SK-N-SH (cell line): ENCODE measurements at places on chromosomes 11 and 22.

- no peak for DNase-seq
Measured at GRCh38 chr22:33787645-33788456, 132.4 kb downstream of the LARGE1 start.

- DNase-seq = no peak
Measured at GRCh38 chr11:122676638-122677037, 21.1 kb downstream of the UBASH3B start.

DNA sequence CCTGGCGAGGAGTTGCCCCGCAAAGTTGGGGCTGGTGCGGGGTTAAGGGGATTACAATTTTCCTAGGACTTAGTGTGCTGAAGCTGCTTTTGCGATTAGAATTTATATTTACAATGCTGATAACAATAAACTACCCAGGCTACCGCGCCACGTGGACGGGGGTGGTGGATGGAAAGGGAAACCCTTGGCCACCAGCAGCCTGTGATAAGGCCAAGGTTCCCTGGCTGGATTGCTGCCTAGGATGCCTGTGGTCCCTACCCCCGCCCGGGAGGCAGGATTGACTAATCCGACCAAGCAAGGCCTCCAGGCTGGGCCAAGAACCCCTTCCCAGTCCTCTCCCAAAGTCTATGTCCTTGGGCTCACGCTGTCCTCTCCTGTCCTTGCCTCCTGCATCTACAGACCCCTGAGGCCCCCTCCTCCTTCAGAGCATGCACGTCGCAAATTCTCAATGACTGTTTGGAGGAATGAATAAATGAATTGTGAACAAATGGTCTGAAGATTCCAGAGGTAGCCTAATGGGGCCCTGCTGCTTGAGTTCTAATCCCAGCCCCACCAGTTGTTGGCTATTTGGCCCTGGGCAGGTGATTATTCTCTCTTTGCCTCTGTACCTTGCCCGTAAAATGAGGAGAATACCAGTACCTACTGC lies 7.6 kb upstream of the CHKA start:
- peak; percentile 59 for DNase-seq

- DNase-seq = no peak
Measured at GRCh38 chr22:30572840-30573593, 1.4 kb downstream of the GAL3ST1 start.

DNA sequence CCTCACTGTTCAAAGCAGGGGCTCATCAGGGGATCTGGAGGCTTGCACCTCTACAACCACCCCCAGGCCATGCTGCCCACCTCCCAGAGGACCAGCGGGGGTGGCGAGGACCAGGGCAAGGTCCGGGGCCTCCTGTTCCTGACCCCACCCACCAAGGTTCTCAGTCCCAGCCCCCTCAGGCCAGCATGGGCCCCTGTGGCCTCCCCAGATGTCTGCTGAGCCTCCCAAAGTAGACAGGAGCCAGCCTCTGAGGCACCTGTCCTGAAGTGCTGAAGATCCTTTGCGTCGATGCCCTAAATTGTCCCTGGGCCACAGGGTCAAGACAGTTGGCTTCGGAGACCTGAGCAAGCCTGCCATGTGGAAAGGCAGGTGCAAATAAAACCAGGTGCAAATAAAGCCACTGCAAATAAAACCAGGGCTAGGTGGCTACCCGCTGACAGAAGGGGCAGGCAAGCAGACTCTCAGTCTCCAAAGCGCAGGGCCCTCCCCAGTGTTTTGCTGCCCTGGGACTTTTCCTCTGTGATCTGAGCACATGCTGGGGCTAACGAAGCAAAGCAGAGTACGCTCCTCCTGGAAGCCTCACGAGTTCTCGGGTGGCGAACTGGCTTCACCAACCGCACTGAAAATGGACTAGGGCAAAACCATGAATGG lies 22.4 kb upstream of the ARFGAP3 start:
- no peak for DNase-seq

DNA sequence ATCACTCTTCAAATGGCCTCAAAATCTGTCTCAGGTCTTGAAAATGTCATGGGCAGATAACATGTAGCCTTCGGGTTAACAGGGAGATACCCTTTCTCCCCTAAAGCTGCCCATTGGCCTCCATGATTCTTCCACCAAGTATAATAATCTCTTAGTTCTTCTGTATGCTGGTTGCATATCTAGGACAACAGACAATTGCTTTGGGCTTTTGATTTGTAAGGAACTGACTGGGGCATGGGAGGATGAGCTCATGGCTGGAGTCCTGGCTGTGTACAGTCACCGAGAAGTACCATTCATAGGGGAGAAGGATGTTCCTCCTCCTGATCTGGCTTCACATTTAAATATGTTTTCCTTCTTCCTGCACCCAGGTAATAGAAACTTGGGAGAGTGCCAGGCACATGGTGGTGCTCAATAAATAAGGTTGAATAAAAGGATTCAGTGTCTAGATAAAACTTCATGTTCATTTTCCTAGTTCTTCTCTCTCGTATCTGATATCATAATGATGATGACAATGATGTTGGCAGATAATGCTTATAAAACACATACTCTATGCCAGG lies 2.8 kb upstream of the AMPD3 start:
- no peak for DNase-seq

DNA sequence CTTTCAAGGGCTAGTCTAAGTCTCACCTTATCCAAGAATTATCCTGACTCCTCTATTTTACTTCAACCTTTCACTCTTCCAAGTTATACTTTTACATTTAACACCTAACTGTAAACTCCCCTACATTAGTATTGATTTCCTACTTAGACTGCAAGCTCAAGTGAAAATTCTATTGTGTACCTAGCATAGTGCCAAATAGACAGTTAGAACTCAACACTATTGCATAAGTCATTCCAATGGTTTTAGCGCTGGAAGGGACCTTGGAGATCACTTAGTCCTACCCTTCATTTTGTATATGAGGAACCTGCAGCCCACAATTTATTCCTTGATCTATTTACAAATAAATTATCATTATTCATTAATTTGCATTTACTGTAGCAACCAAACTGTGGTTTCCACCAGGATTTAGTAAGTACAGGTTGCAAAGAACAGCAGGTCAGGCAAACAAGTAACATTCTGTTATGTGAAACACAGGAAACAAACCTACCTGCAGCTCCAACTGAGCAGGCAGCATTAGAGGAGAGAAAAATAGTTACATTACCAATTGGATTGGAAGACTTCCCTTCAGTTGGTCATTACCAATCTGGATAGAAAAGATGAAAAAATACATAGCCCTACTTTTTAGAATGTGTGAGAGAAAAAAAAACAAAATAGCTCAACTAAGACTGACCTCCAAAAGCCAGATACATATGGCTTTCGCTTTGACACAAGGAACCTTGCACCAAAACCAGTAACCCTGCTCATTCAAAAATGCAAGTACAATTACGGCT lies 33.7 kb upstream of the NFRKB start:
- DNase-seq = no peak

GRCh38 chr11:2442589-2442988 lies 1.7 kb downstream of the TRPM5 start:
- DNase-seq = no peak

GRCh38 chr22:42648368-42649245 lies 585 bp downstream of the CYB5R3 start:
- DNase-seq = no peak

GRCh38 chr22:19174106-19175025 lies 4.2 kb downstream of the SLC25A1 start:
- no peak for DNase-seq

- no peak for DNase-seq
Measured at GRCh38 chr11:60396382-60396781, at the start of gene MS4A14. MS4A14 (plus strand) TSS chr11:60396459; CDS start chr11:60396579, 120 bp downstream.

DNA sequence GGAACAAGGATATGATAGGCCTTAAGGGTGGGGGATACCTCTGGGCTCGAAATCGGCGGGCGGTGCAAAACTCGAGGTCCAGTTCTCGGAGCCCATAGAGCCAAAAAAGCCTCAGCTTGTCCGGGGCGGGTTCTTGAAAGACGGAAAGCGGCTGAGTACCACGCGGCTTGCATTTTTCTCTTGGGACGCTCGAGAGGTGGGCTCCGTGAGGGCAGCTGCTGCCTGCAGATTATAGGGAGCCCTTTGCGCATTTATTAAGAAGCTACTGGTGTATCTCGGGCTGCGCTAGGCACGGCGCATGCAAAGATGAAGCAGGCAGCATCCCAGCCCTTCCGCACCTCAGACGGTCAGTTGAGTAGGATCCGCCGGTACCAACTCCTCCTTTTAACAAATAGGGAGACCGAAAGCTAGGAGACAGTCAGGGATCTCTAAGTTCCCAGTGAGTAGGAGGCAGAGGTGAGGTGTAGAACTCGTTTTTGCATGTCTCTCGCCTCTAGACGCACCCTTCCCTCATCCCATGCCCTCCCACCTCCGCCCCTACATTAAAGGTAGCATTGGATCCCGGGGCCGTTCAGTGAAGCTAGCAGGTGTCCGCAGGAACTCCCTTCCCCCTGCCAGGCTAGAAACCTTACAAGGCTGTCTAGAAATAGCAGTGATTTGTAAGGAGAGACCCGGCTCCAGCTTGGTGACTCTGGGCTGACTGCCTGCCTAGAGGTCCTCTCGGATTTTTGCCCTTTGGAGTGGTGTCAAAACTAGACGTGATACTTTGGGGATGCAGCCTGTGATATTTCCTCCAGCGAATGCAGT lies 768 bp downstream of the LDHA start:
- DNase-seq = peak; percentile 30

DNA sequence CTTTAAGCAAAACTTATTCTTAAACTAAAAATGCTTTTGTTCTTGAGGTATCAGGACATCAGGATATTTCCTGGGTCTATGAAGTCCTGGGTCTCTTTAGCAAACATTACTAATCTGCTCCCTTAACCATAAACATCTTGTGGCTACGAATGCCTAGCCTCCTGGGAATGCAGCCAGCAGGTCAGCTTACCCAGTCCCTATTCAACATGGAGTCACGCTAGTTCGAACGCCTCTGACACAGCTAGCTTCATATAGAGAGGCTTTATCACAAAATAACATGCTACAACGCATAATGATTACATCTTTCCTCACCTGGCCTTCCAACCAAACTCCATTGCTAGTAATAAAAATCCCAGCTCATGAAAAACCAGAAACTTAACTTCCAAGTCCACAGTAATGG lies 17.5 kb upstream of the FIBIN start:
- DNase-seq = no peak

- DNase-seq = no peak
Measured at GRCh38 chr11:110471371-110471770, 41.6 kb downstream of the FDX1 start.

- DNase-seq = no peak
Measured at GRCh38 chr11:19864141-19865140, 151.8 kb downstream of the NAV2 start.

- DNase-seq = peak; percentile 83
Measured at GRCh38 chr11:15073361-15074205, at the start of gene CALCB. CALCB (plus strand) TSS chr11:15073593; CDS start chr11:15074719, 1,126 bp downstream.

DNA sequence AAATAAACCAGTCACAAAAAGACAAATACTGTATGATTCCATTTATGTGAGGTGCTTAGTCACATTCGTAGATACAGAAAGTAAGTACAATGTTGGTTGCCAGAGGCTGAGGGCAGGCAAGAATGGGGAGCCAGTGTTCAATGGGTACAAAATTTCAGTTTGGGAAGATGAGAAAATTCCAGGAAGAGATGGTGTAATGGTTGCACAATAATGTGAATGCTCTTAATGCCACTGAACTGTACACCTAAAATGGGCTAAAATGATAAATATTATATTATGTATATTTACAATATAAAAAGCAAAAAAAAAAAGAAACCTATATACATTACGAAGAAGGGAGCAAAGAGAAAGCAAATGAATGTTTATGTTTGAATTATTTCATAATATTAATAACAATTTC lies 329.0 kb downstream of the C11orf87 start:
- DNase-seq = no peak

DNA sequence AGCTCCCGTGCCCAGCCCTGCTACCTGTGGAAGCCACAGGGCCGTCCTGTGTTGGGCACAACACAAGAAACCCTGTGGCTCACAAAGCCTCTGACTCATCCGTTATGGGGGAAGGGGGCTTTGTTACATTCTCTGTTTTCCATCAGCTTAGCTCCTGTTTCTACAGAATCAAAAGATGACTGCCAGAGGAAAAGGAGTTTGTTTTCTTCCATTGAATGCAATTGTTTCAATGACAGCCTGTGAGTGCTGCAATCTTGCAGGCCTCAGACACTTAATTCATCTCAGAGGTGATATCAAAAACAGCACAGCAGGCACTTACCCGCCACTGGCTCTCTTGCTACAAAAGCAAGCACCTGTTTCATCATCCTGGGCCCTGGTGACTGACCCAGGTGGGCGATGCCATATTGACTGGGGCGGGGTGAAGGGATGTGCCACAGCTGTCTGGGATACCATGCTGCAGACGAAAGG lies 194.3 kb downstream of the OPCML start:
- DNase-seq = no peak

DNA sequence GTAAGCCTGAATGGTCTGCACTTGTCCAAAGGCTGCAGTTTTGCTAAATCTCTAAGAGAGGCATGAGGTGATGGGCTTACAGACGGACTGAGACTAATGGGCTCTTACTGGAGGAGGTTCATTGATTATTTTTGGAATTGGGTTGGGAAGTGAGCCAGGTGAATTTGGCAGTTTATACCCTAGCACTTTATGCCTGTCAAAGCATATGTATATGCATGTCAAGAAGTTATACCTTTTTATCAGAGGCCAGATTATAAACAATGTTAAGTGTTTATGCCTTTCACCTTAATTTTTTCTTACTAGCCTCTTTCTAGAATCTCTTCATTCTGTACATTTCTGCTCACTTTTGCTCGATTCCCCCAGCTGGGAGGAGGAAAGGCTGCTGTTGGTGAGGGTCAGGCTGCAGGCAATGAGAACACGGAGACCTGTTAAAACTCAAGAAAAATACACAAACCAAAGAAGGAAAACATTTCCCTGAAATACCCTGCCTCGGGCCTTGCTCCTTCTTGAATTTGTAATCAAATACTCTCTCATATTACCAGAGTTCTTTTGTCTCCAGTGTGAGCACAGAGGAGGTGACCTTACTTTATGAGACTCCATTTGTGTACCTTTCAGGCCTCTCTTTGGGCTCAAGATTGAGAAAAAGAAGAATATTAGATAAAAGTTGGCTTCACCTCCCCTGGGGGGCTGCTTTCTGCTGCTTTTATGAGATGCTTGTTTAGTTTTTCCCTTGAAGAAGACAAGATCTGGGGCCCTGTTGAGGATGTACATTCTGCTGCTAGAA lies 19.6 kb downstream of the NAT10 start:
- no peak for DNase-seq

- no peak for DNase-seq
Measured at GRCh38 chr11:106496677-106497076, 419.2 kb downstream of the AASDHPPT start.

DNA sequence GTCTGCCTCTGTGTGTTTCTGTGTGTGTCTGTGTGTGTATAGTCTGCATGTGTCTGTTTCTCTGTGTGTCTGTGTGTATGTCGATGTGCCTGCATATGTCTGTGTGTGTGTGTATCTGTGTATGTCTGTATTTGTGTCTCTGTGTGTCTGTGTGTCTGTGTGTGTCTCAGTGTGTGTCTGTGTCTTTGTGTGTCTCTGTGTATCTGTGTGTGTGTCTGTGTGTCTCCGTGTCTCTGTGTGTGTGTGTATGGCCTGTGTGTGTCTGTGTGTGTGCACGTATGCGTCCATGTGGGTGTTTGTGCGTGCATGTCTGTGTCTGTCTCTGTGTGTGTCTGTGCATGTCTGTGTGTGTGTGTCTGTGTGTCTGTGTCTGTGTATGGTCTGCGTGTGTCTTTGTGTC lies 439 bp downstream of the SNX32 start:
- DNase-seq = no peak

- DNase-seq = no peak
Measured at GRCh38 chr11:77884186-77884828, 63.4 kb downstream of the AAMDC start.
